ENCODE measurements at places on chromosomes 16 and 17.

DNA sequence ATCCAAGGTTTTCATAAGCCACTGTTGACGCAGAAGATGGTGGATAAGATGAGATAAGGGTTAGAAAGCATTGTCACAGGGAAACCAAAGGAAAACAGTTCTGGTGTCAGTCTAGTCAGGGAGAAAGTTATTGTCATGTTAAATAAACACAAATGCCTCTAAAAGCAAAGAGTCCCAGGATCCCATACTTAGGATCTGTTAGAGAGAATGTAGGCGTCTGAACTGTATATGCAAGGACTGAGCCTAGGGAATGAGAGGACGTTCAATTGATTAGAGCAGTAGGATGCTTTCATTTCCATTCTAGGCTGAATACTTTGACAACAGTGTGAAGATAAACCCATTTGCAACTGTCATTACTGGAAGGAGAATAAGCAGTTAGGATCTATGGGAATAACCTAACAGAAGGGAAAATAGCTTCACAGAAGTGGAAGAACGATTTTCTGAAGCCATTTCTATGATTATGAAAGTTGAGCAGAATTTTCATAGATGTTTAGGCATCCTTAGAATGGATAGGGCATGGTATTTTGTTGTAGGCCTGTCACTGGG, 1149.1 kb upstream of the CDH8 start:
- DNase-seq: no peak

DNA sequence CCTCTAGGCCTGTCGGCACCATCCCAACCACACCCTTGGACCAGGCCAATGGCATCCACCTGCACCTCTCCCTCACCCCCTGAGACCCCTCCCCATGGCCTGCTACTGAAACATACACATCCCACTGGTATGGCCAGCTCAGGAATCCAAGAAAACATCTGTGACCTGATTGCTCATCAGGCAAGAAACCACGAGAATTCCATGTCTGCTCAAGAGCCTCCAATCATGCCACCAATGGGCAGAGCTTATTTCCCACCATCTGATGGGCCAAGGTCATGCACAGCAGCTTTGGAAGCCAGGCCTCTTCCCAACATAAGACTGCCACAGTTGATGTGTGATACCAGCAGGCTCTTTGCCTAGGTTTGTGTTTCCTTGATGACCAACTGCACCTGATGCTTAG, 190.1 kb downstream of the C16orf78 start:
- no peak for DNase-seq

- DNase-seq: no peak
These were observed 60.4 kb upstream of the MMP2 start for GRCh38 chr16:55418586-55418985.

DNA sequence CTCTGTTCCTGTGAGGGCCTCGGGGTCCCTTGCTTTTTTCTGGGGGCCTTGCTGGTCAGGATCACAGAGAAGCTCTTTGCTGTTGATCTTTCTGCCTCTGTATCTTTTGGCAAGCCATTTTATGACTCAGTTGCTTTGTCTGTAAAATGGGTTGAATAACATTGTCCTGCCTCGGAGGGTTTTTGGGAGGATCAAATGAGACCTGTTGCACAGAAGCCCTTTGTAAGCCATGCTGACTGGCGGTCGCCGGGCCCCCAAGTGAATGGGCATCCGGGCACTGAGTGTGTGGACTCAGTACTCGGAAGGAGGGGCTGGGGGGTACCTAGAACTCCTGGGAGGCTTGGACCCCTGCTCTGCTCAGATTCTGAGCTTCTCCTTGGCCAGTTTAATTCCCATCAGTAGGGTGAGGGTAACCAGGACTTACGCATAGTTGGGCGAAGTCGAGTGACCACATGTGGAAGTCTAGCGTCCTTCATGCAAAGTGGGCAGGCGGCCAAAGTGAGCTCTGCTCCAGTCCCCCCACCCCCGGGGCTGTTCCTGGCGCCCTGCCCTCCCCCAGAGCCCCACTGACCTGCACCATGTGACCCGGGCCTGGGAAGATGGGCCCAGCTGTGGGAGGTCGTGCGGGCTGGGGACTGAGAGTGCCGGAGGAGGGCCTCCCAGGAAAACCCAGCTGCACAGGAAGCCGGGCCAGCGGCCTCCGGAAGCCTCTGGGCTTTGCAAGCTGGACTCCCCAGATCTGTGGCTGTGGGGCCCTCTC, 284.0 kb downstream of the SEC14L1 start:
- no peak for DNase-seq

GRCh38 chr17:30379303-30379902, 676 bp downstream of the CPD start:
- DNase-seq: no peak

DNA sequence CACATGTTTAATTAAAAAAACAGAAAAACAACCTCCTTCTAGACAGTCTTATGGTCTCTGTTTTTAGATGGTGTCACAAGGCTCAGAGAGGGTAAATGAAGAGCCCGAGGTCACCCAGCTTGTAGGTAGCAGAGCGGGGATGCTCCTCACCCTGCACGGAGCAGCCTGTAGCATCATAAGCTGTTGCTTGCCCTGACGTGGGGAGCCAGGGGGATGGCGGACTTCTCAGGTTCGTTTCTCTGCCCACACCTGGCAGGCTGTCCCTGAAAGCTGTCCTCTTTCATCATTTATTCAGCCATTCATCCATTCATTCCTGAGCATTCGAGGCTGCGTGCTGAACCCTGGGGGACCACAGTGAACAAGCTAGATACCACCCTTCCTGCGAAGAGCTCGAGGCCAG, 75.7 kb upstream of the KSR1 start:
- no peak for DNase-seq

DNA sequence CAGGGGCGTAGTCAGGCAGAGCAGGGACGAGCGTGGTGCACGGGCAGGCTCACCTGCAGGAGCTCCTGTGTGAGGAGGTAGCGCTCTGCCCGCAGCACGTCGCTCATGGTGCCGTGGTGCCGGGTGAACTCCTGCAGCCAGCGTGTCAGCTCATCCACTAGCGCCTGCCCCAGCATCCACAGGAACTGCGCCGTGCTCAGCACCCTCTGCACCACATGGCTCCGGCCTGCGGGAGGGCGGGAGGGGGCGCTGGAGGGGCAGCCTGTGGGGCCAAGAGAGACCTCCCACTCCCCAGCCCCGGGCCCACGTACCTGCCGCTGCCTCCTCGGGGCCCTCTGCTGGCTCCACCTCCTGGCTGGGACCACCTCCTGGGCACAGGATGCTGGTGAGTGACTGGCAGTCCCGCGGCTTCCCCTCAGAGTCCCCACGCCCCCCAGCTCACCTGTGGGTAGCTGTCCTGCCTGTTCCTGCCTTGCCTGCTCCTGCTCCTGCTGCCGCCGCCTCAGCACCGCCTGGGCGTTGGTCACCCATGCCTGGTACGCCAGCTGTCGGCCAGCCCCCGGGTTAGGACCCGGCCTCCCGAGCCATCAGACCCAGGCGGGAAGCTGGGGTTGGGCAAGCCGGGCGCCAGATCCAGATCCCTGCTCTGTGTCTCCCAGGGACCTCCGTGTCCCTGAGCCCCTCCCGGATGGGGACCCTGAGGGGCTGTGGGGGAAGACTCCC, 16.6 kb downstream of the CTU2 start:
- no peak for DNase-seq

DNA sequence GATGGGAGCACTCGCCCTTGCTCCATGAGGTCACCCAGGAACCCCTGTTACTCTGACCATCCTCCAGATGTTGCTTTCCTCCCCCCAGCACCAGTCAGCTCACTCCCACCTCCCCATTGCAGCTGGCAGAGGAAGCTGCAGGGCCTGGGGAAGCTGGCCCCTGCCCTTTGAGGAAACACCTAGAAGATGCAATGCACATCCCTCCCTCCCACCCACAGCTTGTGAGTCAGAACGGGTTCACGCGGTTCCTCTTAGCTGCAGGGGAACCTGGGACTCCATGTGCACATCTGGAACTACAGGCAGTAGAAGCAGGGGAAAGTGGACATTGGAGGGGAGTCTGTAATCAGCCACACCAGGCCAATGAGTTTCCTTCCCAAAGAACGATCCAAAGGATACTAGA, 96.9 kb downstream of the KATNIP start:
- no peak for DNase-seq

DNA sequence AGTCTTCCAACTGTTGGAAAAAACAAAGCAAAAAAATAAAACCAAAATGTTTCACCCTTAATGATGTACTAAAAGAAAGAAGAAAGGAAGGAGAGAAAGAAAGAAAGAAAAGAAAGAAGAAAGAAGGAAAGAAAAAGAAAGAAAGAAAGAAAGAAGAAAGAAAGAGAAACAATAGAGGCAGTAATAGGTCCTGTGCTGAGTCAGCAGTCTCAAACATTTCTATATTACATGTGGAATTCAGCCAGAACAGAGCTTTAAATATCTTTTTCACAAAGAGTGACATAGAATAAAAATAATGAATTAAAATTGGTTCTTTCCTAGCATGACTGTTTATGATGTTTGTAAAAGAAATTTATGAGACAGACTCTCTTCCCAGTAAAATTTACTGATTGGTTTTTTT, 1135.3 kb upstream of the CDH8 start:
- no peak for DNase-seq

DNA sequence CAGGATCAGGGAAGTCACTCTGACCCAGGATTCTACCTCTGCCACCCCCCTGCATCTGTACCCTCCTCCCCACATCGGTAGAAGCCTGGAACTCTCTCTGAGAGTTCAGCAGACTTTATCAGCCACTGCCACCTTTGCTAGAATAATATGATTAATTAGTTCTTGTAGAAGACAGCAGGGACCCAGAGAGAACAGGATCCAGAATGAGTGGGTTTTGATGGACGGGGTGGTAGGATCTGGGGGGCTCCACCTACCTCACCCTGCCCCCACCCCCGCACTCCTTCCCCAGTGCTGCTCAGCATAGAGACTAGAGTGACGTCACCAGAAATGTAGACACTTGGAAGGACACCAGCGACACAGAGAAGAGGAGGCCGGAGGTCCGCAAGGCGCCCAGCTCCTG, 33.5 kb downstream of the ABCC6 start:
- DNase-seq: no peak

- DNase-seq: no peak
These were observed 255.5 kb upstream of the RPL38 start for GRCh38 chr17:73947966-73948355.

DNA sequence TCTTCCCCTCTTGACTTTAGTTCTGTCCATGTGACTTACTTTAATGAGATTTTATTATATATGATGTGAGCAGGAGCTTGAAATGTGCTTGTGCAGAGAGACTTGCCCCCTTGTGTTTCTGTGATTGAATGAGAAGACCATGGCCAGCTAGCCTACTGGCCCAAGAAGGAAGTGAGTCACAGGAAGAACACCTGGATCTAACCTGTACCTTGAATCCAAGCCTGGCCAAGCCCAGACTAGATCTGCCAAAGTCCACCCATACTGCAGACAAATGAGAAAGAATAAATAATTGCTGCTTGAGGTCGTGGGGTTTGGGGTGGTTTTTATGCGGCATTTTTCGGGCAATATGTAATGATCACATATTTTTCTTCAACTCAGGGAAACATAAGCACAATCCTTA, 9.6 kb downstream of the ABCA10 start:
- DNase-seq: no peak

- no peak for DNase-seq
These were observed 66.6 kb upstream of the AXIN2 start for GRCh38 chr17:65627891-65628643.

DNA sequence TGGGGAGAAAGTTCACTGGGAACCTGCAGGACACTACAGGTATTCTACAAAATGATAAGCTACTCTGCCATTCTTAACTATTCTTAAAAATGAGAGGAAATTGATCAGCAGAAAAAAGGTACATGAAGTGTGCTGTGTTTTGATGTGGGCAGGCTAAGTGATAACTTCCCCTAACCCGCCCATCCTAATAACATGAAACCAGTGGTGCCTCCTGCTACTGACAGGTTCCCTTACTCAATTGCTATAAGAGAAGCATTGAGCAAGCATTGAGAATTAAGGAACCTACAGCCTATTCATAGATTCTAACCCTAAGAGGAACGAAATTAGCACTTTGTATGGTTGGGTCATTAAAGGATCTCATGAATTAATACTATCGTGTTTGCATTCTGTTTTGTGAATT, 18.9 kb downstream of the XYLT1 start:
- DNase-seq: no peak

- no peak for DNase-seq
These were observed 34.9 kb downstream of the PECAM1 start for GRCh38 chr17:64355536-64356303.

DNA sequence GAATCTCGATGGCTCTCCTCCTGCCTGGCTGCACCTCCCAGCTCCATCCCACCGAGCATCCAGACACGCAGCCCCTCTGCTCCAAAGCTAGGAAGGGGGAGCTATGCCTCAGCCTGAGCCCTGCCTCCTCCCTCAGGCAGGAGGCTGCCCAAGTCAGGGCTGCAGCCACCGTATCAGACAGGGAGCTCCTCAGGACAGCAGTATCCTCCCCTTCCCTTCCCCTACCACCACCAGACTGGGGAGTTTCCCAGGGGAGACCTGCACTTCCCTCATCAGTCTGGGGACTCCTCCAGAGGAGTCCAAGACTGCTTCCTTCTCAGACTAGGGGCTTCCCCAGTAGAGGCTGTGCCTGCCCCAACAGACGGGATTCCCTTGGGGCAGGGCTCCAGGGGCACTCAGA, 17.5 kb downstream of the TMEM132E start:
- no peak for DNase-seq

DNA sequence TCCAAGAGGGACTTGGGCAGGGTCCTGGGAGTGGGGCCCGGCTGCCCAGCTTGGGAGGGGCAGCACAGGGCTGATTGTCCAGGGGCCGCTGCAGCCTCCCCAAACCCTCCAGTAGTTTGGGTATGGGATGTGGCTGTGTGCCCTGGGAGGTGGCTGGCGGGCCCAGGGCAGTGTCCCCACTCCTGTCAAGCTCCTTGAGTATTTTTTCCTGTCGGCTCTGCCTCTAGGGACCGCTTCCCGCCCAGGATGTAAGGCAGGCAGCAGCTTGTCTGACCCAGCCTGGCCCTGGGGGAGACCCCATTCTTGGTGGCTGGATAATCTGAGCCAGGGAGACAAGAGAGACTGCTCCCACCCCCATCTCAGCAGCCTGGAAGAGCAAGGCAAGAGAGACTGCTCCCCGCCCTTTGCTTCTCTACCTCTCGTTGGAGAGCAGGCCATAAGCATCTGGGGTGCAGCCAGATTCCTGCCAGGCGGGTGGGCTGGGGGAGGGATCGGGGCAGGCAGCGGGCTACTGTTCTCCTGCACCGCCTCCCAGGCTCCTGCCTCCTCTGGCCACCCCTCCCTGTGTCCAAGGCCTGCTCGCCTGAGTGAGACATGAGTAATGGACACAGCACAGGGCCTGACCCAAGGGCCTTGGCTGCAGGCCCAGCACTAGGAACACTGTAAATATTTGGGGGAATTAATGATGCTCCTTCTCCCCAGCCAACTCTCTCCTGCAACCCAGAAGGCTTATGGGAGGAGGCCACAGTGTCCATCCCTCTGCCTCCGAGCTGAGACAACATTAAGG, 18.4 kb upstream of the ITGA3 start:
- DNase-seq: no peak

DNA sequence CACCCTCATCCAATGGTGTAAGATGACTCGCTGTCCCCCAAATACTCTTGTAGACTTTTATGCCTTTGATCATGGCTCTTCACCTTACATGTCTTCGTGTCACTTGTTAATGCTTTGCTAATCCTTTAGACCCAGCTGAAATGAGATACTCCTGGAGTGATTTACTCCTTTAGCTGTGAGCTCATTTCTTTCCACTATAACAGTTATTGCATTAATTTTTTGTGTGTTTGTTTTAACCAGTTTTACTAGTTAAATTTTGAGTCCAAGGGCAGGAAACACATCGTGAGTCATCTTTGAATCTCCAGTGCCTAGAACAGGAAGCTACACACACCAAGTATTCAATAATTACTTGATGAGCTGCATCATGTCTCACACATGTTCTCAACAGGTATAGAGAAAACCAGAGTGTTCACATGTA, 6.5 kb upstream of the CTCF start:
- DNase-seq: no peak
